ENCODE measurements at places on chromosomes 4 and X.
A peak's percentile ranks its signal among the peaks of the same experiment; 100 is the strongest.

DNA sequence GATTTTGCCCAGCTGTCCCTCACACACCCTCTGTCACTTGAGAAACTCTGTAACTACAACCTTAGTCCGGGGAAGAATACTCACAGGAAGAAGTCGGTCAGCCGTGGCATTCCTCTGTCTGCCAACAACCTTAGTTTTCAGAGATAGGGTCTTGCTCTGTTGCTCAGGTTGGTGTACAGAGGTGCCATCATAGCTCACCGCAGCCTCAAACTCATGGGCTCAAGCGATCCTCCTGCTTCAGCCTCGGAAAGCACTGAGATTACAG is 12.2 kb upstream of the SPCS3 start:
- DNase-seq, result no peak

DNA sequence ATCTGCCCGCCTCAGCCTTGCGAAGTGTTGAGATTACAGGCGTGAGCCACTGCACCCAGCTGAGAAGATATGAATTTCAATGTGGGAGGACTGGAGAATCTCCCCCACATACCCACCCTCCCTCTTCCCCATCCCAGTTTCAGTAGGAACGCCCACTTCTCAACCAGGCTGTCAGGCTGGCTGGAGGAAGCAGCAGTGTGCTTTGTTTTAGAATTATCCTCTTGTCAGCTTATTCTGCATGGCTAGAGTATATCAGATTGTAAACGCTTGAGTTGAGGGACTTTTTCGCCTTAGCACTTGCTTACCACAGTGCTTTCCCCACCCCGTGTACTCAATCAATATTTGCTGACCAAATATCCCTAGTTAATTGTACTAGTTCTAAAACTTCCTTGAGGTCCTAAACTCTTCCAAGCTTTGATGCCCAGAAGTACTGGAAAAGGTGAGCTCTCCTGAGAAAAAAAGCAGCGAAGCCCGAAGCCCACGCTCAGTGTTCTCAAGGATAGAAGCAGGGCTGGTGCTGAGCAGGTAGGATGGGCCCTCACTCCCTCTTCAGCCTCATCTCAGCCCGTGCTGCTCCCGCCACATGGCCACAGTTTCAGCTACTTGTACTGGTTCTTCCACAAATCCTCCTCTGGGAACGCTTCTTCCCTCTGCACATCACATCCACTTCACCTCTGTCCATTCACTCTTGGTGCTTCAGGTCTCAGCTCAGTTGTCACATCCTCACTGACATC is 7.3 kb upstream of the ARHGAP10 start:
- DNase-seq, result no peak

DNA sequence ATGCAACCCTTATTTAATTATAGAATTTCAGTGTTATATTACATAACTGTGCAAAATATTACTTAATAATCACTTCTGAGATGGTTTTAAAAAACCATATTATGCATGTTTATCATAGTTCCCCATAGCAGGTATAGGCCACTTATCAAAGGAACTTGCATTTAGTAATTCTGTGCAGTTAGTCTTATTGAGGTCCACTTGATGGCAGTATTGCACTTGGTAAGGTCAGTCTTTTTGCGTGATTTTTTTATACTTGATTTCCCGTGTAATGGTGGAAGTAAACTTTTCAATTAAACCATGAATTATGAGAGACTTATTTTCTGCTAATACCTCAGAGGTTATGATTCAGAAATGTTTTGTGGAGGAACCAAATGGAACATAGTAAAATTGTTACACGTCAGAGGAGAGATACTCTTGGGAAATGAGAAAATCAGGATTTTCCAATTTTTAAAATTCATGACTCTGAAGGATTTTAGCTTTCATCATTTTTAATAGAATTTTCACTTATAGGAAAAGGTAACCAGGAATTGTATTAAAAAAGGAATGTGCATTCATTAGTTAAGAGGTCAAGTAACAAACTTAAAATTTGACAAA is 230.0 kb downstream of the CCSER1 start:
- no peak for DNase-seq

GRCh38 chr4:21327976-21328700 is 620.4 kb downstream of the KCNIP4 start:
- DNase-seq, result no peak

- DNase-seq, result no peak
These were observed 1602.4 kb upstream of the ADGRL3 start for GRCh38 chr4:59597536-59598329.

- DNase-seq, result no peak
These were observed 64.3 kb downstream of the TMEM131L start for GRCh38 chr4:153530284-153530999.

DNA sequence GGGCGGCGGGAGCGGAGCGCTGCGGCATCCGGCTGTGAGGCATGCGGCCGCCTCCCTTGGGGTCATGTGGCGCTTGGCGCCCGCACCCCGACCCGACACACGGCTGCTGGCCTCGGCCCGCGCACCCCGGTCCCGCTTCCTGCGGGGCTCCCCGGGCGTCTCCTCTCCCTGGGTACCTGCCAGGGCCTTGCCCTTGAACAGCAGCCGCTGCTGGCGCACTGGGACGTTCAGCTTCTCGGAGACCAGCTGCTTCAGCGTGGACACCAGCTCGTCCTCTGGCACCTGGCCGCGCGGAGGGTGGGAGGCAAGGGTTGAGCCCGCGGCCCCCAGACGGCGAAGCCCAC is 391 bp downstream of the UBL4A start:
- peak; percentile 28 for DNase-seq

- DNase-seq, result no peak
These were observed 25.6 kb downstream of the ZRSR2 start for GRCh38 chrX:15815779-15816437.

- no peak for DNase-seq
These were observed 14.8 kb downstream of the TBC1D1 start for GRCh38 chr4:37905533-37906169.

DNA sequence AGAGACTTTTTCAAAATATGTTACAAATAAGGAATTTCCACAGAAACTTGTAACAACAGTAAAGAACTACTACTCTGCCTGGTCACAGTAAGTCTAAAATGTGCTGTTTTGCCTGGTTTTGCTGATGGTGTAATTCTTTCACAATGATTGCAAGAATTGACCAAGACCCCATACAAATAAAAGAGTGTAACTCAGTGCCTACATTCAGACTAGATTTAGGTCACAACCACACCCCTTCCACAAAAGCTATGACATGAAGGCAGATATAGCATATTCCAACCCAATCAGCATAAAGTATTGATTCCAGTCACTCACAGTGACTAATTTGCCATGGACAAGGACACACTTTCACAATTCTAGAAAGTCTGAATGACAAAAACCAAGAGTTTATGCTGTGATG is 53.7 kb upstream of the TMPRSS11F start:
- no peak for DNase-seq

GRCh38 chr4:80393246-80393969 is 57.9 kb downstream of the CFAP299 start:
- no peak for DNase-seq

DNA sequence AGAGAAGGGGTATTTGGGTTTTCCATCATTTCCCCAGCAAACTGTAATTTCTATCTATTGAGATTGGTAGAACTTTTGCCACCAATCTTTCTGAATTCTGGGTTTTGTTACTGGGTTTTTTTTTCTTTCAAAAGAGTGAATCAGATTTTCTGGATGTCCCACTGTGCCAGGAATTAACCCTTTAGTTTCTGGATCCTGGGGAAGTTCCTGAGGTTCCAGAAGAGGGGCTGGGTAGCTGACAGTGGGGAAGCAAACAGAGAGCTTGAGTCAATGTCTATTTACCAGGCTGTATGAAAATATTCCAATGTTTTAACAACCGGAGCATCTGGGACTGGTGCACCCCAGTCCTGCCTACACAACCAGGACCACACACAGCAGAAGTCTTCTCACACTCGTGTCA is 25.8 kb upstream of the SOD3 start:
- no peak for DNase-seq

DNA sequence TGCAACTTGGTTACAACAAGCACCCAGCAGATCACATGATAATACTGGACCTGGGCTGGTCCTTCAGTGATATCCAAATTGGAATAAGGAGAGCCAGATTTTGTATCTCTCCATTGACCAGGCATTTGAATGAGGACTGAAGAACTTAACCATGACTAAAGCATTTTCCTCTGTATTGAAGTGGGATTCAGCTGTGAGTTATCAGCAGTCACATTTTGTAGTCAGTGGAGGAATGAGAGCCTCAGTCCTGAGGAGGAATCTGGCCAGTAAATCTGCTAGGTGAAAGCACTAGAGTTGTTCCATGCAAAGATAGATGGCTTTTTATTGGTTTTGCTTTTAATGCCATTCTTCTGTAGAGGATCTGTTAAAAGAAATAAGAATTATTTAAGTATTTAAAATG is 1506.0 kb downstream of the PCDH7 start:
- no peak for DNase-seq

DNA sequence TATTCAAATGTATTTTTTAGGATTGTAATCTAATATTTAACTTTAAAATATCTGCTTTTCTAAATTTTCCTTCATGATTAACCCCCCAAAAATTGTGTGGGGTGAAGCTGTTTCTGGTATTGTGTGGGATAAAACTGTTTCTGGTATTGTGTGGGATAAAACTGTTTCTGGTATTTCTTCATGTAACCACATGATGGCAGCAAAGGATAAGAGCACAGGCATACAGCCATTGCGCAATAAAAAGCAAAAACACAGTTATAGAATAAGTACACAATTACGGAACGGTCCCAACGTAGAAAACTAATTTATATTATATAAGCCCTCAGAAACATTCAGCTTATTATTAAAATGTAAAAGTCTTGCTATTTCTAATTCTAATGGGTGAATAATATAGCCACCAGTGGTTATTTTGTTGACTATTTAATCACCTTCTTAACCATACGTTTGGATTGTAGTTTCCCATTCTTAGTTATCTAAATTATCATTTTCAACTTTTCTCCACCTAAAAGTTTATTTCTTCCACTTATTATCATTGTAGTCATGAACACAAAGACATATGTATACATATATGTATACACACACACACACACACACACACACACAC is 333.9 kb upstream of the FSTL5 start:
- no peak for DNase-seq

- DNase-seq, result no peak
These were observed 26.8 kb downstream of the SH3TC1 start for GRCh38 chr4:8225706-8226443.

DNA sequence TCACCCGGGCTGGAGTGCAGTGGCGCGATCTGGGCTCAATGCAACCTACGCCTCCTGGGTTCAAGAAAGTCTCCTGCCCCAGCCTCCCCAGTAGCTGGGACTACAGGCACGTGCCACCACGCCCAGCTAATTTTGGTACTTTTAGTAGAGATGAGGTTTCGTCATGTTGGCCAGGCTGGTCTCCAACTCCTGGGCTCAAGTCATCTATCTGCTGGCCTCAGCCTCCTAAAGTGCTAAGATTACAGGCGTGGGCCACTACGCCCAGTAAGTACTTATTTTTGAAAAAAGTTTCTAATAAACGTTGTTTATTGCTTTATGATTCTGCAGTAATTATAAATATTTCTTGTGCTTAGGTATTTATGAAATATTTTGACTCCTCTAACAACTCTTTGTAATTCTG is 4.3 kb upstream of the PCSK1N start:
- no peak for DNase-seq

GRCh38 chr4:54050214-54050904 is 14.0 kb downstream of the CHIC2 start:
- DNase-seq, result no peak

DNA sequence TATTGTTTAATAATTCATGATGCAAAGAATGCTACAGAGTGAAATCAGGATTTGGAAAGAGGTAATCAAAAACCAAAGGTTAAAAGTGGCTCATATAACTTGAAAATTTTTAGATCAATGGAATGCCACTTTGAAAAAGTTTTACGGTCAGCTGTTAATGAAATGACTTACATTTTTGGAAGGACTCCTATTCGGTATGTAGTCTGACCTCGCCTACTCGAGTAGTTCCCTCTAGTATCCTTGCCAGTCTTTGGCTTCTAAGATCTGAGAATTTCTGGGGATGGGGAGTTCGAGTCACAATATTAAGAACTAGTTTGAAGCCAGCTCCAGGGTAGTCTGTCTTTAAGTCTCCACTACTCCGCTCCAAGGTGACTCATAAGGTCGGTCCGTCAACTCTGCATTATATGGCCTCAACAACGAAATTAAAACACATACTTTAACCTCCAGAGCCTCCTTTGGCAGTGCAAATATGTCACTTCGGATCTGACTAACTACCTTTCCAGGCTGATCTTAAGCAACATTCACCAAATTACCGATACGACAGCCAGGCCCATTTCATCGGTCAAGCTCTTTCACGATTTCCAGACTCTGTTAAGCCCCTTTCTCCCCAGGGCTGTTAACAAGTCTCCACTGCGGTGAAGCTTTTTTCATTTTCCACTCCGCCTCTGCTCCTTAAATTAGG is 733 bp upstream of the NAA15 start:
- DNase-seq, result no peak

DNA sequence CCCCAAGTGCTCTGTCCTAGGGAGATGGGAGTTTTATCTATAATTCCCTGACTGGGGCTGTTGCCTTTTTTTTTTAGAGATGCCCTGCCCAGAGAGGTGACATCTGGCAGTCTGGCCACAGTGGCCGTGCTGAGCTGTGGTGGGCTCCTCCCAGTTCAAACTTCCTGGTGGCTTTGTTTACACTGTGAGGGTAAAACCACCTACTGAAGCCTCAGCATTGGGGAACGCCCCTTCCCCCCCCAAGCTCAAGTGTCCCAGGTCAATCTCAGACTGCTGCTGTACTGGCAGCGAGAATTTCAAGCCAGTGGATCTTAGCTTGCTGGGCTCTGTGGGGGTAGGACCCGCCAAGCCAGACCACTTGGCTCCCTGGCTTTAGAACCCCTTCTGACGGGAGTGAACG is 38.3 kb upstream of the CBLL2 start:
- no peak for DNase-seq

DNA sequence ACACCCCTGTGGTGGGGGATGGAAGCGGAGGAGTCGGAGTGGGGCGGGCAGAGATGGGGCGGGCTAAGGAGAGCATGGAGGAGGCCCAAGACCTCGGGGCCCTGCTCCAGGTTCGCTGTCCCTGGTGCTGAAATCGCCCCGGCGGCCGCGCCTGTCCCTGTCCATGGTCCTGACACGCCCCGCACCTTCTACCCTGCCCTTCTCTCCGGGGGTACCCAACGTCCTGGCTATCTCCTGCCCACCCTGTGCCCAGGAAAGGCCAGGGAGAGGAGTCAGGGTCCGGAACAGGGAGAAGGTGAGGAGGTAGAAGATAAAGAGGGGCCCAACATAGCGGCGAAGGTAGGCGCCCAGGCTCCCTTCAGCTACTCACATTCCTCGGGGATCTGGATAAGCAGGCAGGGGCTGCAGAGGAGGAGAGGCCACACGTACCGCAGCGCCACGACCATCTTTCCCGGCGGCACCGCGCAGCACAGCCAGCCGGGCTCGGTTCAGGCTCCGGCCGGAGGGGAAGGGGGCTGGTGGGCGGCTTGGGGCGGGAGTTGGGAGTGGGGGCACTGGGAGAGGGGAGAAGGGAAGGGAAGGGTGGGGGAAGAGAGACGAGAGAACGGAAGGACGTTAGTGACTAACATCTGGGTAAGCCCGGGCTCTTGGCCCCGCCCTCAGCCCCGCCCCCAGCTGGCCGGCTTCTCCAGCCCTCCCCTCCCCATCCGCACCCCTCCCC is 10.4 kb downstream of the L1CAM start:
- peak; percentile 58 for DNase-seq

- no peak for DNase-seq
These were observed 27.5 kb downstream of the NSD2 start for GRCh38 chr4:1898681-1899080.

Measured in effector memory CD4-positive, alpha-beta T cell (primary cell).